ENCODE measurements at places on chromosomes 7 and 10. TPM values are rescaled to one million over a fixed set of nuclear protein-coding genes. Genes with fewer than 3 reads are reported as not detected.

SKAP2 gene
- 12.3 TPM for total RNA-seq

- DNase-seq: peak; percentile 64
Observed at GRCh38 chr7:116316838-116317628, 106.7 kb downstream of the TES start.

DNA sequence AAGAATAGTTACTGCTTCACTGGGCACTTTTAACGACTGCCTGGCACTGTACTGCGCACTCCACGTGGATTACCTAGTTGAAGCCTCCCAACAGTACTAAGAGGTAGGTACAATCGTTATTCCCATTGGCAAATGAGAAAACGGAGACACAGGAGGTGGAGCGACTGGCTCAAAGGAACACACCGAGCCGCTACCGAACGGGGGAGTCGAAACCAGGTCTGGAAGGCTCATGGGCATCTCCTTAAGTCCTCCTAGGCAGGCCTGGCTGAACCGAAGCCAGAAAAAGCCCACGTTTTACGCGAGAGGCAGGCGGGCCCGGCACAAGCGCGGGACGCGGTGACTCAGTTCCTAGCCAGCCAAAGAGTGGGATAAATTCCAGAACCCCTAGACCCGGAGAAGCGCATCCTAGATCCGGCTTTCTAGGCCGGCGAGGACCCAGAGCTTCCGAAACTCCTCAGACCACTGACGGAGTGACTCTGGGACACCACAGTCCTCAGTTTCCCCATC is 472 bp downstream of the PDAP1 start:
- DNase-seq: peak; percentile 76

DNA sequence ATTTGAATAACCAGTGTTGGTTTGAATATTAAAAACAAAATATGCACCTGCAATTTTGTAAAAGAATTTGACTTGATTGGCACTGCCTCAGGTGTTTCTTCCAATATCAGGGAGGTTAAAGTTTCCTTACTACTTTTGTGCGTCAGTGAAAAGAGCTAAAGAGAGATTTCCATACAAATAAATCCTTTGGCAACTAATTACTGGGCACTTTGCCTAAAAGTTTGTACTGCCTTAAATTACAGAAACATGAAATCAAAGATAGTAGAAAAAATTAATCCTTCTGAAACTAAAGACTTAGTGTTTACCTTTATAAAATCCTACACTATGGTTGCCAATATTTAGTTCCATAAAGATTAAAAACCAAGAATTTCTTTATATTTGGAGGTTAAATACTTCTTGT is 72.5 kb downstream of the DNAJB9 start:
- DNase-seq: no peak

DNA sequence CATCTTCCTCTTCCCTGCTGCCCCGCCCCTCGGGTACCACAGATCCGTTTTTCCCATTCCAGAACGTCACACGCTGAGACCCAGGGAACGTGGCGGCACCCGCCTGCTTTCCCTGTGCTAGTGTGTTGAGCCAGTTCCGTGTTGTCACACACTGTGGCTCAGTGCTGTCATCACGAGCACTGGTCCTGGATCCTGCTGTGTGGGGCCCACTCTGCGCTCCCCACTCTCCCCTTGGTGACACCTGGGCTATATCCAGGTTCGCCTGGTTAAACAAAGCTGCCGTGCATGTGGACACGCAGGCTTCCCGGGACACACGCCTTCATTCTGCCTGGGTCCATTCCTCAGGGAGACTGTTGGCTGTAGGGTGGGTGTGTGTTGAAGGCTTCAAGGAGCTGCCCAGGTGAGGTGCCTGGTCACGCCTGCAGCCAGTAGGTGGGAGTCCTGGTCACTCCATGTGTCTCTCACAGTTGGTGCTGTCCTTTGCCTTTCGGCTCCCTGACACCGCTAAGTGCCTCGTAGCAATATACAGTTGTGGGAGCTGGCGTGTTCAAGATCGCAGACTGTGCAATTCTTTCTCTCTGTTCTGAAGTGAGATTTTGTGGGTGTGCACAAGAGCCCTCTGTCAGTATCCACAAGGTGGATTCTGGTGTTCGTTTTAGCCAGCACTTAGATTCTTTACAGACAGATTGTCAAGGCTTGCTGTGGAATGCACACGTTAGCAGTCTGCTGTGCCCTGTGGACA is 88.6 kb downstream of the INPP5A start:
- no peak for DNase-seq

GRCh38 chr7:80905334-80905733 is 13.5 kb downstream of the SEMA3C start:
- DNase-seq: no peak

DNA sequence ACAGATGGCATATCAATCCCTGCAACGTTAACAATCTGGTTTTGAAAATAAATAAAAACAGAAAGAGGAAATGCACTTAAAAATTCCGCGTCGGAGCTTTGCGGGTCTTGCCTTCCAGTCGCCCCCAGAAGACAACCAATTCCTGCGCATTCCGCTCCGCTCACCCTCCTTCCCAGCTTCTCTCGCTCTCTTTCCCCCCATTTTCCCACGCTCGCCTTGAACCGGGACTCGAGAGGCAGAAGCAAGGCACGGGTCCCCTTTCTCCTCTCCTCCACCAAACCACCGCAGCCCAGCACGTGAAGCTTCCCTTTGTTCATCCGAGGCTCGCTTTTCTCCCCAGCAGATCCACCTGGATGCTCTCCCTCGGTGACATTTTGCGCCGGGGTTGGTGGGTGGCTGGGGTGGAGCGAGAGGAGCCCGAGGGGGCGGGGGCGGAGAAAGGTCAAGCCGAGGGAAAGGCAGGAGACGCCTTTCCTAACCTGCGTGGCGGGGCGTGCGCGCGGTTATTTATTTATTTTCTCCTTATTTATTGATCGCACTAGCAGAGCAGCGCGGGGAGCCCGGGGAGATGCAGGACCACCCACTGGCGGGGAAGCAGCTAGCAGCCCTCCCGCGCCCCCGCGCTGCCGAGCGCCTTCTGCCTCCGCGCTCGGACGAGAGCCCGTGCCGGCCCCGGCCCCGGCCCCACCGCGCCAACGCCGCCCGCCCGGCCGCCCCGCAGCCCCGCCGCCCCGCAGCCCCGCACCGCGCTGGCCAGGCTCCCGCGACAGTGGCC is at the start of gene KCND2:
KCND2 (plus strand) TSS at position 475 of the 775 bp plus-strand sequence.
- no peak for DNase-seq

GRCh38 chr10:3059974-3060373 is 7.4 kb upstream of the PFKP start:
- no peak for DNase-seq

Measured in HT-29 (cell line).